ENCODE measurements at places on chromosomes 1 and 21.
A peak's percentile ranks its signal among the peaks of the same experiment; 100 is the strongest.

GRCh38 chr1:119372503-119373086 is 4.0 kb downstream of the HAO2 start:
- DNase-seq, result peak; percentile 52

GRCh38 chr1:232508130-232508701 is 121.7 kb downstream of the SIPA1L2 start:
- DNase-seq, result no peak

- peak; percentile 29 for DNase-seq
Measured at GRCh38 chr21:34889320-34889675, 159.8 kb downstream of the RUNX1 start.

DNA sequence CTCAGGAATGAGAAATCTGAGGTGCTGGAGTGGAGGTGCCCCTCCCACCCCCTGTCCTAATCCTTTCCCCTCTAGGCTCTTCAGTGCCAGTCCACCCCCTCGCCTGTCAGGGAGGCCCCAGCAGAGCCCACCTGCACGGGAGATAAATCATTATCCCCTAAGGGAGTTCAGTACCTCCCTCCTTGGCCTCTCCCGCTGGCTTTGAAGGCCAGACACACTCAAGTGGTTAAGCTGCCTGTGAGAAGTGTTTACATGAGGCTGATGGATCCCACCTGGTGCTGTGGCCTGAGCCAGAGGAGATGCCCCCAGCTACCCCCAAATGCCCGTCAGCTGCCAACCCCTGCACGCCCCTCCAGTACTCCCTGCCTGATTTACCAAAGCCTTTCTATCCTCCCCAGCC is 3.7 kb downstream of the RSPO1 start:
- no peak for DNase-seq

GRCh38 chr1:84525779-84526178 is 19.4 kb upstream of the GNG5 start:
- DNase-seq, result no peak

GRCh38 chr1:9835758-9836631 is 12.2 kb upstream of the CLSTN1 start:
- DNase-seq, result peak; percentile 67

DNA sequence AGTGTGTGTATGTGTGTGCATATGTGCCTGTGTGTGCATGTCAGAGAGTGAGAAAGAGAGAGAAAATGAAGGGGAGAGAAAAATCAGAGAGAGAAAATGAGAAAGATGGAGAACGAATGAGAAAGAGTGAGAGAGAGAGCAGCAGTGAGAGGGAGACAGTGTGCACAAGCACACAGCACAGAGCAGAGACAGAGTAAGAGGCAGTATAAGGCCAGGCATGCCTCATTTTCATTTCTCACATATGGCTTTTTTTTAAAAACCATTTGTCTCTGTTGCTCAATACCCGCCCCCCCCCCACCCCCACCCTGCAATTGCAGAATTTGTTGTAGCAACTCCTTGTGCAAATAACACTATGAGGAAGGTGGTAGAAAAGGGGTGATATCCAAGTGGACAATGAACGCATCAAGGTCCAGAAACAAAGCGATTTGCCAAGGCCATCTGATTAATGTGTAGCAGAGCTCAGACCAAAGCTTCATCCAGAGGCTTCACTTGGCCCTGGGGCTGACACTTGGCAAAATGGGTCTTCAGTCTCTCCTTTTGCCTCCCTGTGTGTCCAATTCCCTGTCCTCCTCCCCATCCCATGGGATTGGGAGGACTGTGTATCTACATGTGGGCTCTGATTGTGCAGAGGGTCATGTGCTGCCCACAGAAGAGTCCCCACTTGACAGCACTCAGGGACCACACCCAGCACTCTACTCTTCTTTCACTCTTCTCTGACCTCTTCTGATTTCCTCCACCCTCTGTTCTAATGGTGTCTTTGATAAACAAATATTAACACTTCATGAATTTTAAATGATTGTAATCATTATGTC is 38.9 kb upstream of the HSD3B1 start:
- no peak for DNase-seq

GRCh38 chr1:100127226-100127625 is 5.5 kb downstream of the SASS6 start:
- no peak for DNase-seq

DNA sequence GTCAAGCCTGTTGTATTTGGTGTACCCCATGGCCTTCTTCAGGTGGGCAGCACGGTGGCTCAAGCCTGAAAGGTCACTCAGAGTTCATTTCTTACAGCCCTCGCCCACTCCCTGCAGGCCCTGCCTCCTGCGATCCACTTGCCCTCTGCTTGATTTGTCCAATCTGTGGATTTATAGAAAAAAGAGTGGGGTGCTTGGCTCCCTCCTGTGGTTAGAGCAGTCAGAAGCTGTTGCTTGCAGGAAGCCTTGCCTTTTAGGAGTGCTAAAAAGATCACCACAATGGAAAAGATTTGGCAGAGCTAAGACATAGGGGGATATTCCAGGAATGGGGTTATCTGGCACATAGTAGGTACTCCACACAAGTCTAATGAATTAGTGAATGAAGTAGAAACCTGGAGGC is 108.0 kb upstream of the TRABD2B start:
- no peak for DNase-seq

- no peak for DNase-seq
Measured at GRCh38 chr1:65368403-65368802, 52.1 kb upstream of the LEPR start.

DNA sequence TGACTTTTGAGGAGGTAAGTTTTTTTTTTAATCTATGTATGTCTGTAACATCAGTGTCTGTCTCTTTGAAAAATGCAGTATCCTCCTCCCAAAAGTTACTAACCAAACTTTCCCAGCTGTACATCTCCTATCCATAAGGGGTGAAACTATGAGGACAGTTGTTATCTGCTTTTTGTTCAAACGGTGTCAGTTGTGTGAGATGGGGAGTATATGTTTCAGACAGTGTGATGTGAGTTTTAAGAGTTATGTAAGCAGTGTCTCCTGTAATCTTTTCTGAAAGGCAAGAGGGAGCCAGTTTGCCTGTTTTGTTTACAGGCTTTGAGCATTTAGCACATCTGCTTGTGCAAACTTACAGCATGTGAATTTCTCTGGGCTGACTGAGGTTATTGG is 34.8 kb upstream of the CACYBP start:
- DNase-seq, result no peak

GRCh38 chr1:91619881-91620280 is 119.2 kb downstream of the CDC7 start:
- DNase-seq, result peak; percentile 53

DNA sequence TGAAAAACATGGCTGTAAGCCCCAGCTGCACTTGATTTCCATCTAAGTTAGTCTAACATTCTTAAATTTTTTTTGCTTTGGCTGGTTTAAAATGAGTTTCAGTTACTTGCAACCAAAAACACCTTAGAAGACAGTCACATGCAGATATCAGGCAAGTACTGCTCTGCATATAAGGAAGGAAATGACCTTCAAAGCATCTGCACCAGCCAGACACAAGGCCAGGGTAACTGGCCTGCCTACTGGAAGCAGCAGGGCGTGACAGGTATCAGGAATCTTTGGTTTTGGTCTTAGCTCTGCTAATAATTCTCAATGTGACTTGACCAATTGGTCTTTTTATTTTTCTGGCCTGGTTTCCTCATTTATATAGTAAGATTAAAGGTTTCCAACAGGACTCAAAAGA is 33.5 kb downstream of the SCYL3 start:
- DNase-seq, result no peak

DNA sequence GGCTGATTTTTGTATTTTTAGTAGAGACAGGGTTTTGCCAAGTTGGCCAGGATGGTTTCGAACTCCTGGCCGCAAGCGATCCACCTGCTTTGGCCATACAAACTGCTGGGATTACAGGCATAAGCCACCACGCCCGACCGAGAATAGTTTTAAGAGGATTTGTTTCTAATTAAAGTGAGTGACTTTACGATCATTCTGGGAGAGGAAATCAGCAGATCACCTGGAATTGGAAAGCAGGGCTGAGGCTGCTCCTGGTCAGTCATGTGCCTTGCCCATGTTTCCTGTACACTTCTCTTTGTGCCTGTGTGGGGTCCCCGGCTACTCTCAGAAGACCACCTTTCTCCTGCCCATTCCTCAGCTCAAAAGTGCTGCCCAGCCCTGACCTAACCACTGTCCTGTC is 33.9 kb downstream of the ZBTB8B start:
- DNase-seq, result no peak

- peak; percentile 52 for DNase-seq
Measured at GRCh38 chr1:55703726-55704363, 488.7 kb upstream of the USP24 start.

DNA sequence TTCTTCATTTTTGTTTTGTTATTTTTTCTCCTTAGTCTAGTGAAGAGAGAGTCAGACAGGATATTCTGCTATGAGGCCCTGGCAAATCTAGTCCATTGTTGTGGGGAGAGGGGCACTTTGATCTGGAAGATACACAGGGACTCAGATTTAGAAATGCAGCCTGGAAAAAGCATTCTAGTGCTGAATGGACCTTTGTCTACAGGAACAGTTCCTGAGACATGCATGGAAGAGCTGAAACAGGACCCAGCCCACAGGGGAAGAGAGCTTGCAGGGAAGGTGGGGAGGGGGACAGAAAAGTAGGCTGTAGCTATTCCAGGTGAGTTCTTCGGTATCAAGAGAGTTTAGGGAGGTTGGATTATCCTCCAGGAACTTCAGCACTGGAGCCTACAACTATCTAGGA is 98.5 kb downstream of the AKT3 start:
- DNase-seq, result no peak

DNA sequence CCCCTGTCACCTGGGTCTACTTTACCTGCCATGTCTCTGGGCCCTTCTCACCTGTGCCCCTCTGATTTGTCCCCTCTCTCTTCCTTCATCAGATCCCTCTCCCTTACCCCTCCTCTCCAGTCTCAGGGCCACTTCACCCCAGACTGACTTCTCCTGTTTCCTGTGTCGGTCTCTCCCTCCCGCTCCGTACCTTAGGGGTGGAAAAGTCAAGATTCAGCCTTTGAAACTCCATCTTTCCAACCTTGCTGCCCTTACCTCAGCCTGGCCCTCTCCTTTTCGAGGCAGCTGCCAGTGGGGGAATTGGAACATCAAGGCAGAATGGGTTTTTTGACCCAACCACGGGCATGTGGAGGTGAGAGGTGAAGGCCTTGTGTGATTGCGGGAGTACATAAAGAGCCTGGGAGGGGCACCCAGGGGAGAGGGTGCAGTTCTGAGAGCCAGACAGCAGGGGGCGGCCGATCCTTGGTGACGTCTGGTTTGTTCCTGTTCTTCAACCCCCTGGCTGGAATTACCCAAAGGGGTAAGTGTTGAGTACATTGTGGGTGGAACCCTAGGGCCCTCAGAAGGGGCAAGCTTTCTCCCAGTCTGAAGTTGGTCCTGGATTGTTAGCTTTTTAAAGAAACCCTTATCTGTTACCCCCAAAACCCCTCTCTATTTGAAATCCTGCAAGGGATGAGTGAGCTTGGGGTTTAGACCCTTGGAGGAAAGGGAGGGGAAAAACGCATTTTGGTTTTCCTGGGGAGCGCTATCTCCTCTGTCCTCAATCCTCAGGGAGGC is 12.3 kb upstream of the DMBX1 start:
- peak; percentile 89 for DNase-seq

DNA sequence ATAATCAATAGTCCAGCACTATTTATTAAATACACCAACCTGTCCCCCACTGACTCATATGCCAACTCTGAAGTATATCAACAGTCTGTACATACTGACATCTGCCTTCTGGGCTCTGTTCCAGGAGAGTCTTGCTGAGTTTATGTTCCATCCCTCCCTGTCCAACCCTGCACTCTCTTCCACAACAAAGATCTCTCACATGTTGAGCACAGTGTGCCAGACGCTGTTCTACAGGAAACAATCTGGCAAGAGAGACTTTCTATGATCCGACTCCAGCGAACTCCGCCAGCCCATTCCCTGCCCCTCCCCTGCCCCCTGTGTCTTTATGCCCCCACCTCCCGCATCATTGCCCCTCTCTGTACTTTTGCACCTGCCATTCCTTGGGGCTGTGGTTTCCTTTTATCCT is 3.4 kb downstream of the LACTBL1 start:
- peak; percentile 32 for DNase-seq

DNA sequence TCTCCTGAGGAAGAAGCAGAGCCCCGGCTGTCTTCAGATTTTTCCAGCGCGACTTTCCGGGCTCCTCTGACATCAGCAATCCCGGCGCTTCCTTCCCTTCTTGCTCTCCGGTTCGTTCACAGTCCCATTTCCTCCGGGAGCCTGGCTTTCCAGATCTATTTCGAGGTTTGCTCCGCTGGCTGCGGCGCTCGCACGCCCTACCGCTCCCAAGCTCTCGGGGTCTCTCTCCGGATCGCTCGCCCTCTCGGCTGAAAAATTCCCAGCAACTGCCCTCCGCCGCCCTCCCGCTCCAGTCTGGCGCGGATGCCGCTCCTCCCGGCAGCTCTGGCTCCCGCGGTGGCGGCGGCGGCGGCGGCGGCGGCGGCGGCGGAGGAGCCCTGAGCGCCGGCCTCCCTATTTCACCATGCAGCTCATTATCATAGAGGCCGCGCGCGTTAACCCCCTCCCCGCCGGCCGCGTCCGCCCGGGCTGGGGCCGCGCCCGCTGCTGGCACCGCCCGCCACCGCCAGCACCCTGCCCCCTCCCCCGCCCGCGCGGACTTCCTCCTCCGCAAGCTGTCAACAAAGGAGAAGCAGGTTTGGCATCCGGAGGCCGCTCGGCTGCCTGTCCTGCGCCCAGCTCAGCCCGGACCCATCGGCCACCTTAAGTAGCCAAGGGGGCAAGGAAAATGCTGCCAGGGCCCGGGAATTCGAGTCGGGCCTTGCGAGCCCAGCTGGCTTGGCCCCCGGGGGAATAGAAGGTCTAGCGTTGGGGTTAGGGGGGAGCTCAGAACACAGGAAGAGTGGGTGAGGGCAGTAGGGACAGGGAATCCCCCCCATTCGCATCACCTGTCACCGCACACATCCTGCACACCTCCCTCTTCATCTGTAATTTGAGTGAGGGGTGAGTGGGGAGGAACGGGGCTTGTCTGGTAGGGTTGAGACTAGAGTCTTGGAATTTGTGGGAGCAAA is at the start of gene PLXNA2:
PLXNA2 (minus strand) TSS at position 418 of the 950 bp plus-strand sequence. CDS start 26,462 bp downstream, outside the sequence.
- peak; percentile 60 for DNase-seq
